ENCODE measurements at places on chromosomes 4 and X.
A peak's percentile ranks its signal among the peaks of the same experiment; 100 is the strongest.

- DNase-seq = no peak
These were observed 159.0 kb downstream of the PACRGL start for GRCh38 chr4:20859097-20859781.

- no peak for DNase-seq
These were observed 179.7 kb upstream of the PRPS2 start for GRCh38 chrX:12611471-12611870.

- DNase-seq = peak; percentile 36
These were observed 24.8 kb upstream of the EOLA2 start for GRCh38 chrX:149962859-149963757.

DNA sequence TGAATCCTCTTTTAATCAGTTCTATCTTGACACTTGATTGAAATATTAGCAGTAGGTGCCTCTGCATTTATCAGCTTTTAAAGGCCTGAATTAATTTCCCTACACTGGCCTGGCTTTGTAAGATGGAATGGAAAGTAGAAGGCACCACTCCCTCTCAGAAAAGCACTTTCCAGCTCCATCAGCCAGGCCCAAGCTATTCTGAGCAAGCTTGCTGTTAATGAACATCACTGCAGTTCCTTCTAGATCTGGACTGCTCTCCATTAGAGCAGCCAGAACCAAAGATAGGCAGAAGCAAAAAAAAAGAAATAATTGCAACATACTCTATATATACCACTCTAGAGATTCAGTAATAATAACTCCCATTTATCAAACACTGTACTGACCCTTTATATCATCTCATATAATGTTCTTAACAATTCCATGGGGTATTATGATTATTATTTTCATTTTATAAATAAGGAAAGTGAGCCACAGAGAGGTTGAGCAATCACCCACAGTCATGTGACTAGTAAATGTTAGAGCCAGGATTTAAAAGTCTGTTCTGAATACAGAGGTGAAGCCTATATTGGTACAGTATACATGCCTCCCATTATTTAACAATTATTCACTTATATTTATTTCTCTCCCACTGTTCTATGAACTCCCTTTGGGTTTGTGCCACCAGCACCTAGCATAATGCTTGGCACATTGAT lies 39.4 kb upstream of the GPC3 start:
- no peak for DNase-seq

DNA sequence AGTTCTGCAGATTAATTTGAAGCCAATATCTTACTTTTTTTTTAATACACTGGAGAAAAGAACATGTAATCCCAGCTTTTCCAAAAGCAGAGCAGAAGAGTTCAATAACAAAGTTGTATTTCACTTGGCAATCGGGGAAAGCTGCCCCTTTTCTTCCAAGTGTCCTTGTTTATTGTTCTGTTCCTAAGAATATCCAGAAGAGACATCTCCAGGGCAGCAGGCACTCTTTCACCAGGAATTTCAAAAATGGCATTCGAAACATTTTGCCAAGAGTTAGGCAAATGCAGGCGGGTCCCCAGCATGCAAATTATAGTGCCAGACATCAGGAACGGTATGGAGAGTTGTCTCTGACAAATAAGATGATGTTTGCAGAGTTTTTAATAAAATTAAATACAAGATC lies 494.5 kb downstream of the BCOR start:
- no peak for DNase-seq

DNA sequence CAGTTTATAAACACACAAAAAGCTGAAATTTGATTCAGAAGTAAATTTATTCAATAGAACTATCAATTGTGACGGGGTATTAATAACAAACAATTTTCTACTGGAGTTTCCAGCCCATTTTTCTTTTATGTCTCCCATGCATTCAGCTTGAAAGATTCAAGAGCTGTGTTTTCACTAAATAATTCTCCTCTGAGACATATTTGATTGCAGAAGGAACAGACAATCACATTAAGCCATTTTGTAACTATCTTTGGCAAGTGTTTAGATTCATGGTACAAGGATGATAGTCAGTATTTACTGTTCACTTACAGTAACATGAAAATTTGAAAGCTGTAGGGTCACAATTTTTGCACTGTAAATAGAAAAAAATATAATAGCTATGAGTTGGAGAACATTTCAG lies 198.4 kb upstream of the TACR3 start:
- no peak for DNase-seq

GRCh38 chrX:82961129-82961528 lies 547.0 kb upstream of the POU3F4 start:
- no peak for DNase-seq

- no peak for DNase-seq
These were observed 167.8 kb downstream of the PCDH10 start for GRCh38 chr4:133316909-133317308.

DNA sequence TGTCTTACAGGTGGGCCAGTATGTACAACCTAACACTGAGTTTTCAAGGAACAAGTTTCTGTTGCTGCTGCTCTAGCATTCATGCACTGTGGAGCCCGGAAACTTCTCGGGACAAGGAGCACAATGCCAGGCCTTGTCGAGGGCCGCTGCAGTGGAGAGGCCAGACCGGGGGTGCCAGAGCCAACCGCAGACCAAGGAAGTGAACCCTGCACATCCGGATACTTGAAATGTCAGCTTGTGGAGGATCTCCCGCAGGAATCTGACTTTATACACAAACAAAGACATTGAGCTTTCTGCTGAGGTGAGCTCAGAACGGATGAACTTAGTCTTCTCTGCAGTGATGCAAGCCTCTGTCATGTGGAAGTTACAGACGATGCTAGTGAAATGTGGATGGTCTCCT lies 99.5 kb downstream of the ZNF827 start:
- DNase-seq = no peak

DNA sequence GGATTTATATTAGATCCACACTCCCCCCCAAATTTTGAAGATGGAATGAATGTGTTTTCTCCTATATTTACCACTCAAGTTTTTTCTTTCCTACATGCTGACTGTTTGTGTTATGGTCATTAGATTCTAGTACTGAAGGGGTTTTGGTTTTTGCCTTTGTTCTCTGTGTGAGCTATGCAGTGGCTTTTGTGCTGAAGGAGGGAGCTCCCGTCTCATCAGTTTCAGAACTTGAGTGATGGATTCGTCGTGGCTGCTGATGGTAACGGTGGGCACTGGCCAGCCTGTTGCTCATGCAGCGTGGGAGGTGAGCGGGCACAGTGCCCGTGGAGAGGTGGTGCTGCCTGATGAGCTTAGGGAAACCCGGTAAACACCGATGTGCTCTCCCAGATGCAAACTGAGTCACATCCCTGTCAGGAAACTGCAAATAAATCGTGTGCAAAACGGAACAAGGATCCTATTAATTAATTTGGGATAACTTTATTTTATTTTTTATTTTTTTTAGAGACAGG lies 101.5 kb downstream of the SORBS2 start:
- no peak for DNase-seq

DNA sequence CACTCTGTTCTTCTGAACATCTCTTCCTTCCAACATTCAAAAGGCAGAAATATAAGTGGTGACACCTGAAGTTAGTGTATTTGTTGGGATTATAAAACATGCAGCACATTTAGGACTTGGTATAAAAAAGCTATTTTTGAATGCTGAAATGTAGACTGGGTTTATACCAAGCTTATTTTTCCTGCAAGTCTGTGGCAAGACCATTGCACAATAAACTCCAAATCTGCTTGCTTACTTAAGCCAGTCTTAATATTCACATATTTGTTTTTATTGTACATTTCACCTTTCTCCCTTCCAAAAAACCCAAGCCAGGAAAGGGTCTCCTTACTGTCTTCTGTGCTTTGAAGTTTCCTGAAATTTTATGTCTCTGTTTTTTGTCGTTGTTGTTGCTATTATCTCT lies 63.7 kb downstream of the FHIP1A start:
- no peak for DNase-seq

GRCh38 chr4:41509451-41509866 lies 28.5 kb upstream of the LIMCH1 start:
- no peak for DNase-seq

DNA sequence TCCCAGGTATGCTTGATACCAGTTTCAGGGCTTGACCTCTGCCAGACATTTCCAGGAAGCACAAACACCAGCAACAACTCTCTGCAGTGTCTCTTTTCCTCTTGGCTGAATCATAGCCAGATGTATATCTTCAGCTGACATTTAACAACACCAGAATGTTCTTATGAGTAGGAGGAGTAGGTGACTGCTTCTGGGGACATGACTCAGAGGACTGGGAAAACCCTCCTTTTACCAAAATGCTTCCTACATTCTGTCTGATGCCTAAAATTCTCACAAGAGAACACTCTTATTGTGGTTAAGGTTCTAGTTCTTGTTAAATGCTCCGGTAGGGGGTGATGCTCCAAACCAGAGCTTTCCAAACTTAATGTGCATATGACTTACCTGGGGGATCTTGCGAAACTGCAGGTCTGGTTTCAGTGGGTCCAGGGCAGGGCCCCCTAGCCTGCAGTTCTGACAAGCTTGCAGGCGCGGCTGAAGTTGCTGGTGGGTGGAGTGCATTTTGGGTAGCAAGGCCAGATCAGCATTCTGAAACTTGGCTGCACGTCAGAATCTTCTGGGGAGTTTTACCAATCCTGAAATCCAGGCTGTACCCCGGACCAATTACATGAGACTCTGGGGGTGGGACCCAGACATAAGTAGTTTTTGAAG lies 329.3 kb upstream of the RPS6KA3 start:
- DNase-seq = peak; percentile 69

DNA sequence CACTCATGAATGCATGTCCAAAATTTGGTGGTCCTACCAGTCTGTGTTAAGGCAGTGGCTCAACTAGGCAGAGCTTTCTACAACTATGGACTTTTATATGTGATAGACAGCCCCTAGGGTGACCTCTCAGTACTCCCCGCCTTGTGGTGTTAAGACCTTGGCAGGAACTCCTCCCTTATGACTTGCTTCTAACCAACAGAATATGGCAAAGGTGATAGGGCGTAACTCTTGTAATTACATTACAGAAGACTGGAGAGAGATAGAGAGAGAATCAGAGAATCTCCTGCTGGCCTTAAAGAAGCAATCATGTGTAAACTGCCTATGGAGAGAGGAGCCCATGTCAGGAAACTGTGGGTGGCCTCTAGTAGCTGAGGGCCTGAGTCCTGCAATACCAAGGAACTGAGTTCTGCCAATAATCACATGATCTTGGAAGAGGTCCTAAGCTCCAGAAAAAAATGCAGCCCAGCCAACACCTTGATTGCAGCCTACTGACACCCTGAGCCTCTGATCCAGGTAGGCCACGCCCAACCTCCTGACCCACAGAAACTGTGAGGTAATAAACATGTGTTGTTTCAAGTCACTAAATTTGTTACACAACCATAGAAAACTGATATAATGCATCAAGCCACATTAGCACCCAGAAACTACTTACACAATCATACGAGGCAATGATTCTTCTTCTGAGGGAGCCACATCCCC lies 68.9 kb downstream of the INPP4B start:
- no peak for DNase-seq

GRCh38 chrX:100098660-100099375 lies 311.3 kb downstream of the PCDH19 start:
- DNase-seq = no peak

GRCh38 chrX:101080326-101081124 lies 1.8 kb downstream of the TMEM35A start:
- DNase-seq = no peak

DNA sequence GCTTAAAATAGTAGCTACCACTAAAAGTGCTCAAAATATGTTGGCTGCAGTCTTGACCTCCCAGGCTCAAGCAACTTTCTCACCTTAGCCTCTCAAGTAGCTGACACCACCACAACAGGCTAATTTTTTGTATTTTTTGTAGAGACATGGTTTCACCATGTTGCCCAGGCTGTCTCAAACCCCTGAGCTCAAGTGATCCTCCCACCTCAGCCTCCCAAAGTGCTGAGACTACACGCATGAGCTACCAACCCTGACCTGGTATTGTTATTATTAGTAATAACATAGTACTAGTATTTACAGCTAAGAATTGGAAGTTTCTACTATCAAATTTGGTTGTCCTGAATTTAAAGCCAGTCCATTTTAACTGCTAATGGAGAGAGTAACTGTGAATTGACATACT lies 18.0 kb downstream of the STAP1 start:
- DNase-seq = no peak

DNA sequence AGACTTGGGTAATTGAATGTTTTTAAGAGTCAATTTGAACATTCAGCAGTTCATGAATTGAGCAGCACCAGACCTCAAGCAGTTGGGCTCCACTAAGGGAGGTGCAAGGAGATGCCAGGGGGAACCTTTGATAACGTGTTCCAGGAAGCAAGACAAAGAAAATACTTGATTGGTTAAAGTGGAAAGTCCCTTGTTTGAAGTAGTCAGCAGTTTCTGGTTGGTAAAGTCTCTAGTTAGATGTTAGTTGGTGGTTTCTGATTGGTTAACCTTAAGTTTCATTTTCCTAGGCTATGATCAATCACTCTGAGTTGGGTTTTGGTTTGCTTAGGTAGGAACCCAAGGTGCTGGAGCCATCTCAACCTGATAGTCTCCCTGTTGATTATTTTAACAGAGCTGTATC lies 4.0 kb downstream of the HERC6 start:
- peak; percentile 67 for DNase-seq

- no peak for DNase-seq
These were observed 185.6 kb upstream of the GALNT7 start for GRCh38 chr4:172983014-172983413.

DNA sequence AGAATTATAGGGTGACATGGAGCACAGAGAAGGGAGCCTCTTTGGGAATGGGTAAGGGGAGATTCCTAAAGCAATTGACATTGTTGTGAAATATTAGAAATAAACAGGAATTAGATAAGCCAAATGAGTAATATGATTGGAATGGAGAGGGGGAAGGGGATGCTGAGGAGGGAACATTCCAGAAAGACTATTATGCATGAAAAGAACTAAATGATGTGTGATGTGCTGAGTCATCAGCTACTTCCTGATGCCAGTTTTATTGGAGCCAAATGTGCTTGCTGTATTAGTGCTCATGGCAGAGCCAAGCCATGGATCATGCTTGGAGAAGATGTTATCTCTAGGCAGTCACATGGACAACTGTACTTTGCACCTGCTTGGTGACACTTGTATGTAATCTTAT lies 189.0 kb upstream of the HCCS start:
- no peak for DNase-seq

- peak; percentile 1 for DNase-seq
These were observed 67.9 kb upstream of the ARX start for GRCh38 chrX:25083661-25084060.

GRCh38 chrX:27715610-27716009 lies 92.2 kb upstream of the MAGEB10 start:
- DNase-seq = no peak

- no peak for DNase-seq
These were observed 40.2 kb downstream of the VSIG4 start for GRCh38 chrX:65999563-66000148.

DNA sequence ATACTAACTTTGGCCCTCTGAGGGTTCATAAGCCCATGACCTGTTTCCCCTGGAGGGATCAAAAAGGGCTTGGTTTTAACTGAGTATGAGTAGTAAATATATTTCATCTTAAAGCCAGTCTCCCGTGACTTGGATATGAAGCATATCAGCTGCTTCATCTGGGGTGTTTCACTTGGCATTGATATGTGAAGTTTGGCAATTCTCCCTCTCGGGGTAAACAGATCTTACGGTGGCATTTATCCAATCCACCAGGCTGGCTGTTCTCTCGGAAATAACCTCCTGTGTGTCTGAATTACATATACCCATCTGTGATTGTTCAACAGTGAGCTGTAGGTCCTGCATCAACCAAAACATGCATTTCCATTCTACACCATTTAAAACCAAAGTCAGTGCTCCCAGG lies 130.7 kb downstream of the ADAM29 start:
- DNase-seq = no peak

- no peak for DNase-seq
These were observed 49.4 kb downstream of the SLC9A6 start for GRCh38 chrX:136034668-136035067.
